ENCODE measurements at places on chromosomes 6 and 20. TPM values are rescaled to one million over a fixed set of nuclear protein-coding genes. Genes with fewer than 3 reads are reported as not detected.
A peak's percentile ranks its signal among the peaks of the same experiment; 100 is the strongest.

DNA sequence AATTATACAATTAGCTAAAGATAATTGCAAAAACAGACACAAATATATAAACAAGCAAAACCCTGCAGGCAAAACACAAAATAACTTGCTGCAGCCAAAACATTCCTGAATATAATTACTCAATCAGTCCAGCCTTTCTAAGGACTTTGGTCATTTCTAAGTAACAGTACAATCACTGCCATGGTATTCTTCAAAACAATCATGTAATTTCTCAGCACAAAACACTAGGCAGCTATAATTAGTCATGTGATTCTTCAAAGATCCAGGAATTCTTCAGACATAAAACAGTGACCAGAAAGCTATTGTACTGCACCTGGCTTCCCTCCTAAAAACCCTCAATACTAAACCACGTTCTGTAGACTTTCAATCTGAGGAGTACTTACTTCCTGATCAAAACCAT, 881.1 kb downstream of the EPHA7 start:
- no peaks in the 10 kb centered on the region for H3K4me1 ChIP-seq
- H3K4me3 ChIP-seq: no peak overlapping the region
- no peak for DNase-seq

GRCh38 chr6:26103141-26103769, 16.0 kb downstream of the HFE start:
- H3K36me3 ChIP-seq: no peaks in the 10 kb centered on the region
- no peak overlapping the region for H3K27ac ChIP-seq
- H3K4me1 ChIP-seq: peaks cover 15% of the 10 kb centered on the region
- H3K4me3 ChIP-seq: peak overlapping the region; percentile 58

DNA sequence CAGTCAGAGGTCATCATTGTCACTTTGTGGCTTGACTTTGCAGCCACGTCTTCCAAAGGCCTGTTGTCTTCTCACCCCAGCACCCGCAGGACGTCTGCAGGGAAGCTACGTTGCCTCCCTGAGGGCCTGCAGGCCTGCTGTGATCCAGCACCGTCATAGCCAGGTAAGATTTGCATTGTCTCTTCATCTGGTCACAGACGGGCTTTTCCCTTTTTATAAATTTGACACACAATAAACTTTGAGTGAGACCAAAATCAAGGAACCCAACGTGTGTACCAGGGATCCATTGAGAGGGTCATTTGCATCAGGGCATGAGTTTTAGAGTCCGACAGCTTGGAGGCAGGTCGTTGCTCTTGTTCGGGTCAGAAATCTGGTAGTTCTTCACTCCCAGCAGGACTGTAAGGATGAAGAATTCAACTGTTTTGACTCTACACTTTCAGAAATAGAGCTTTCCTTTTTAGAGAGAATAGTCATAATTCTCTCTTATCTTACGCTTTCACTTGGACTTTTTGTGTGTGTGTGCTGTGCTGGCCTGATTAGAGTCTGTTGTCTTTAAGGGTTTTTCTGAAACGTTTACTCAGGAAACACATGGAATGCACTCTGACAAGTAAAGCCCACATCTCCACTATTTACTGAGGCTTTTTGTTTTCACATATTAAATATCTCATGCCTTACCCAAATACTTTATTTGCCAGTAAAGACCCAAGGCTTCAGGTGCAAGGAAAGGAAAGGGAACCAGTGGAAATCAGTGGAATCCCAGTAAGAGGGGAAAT, 177.2 kb upstream of the TAB2 start:
- no peak for DNase-seq
- H3K4me1 ChIP-seq: no peaks in the 10 kb centered on the region
- H3K27me3 ChIP-seq: no peaks in the 10 kb centered on the region
- no peak overlapping the region for H3K27ac ChIP-seq
- no peaks in the 10 kb centered on the region for H3K36me3 ChIP-seq

GRCh38 chr6:43325876-43326275, 17.2 kb upstream of the CRIP3 start:
- peaks cover 5% of the 10 kb centered on the region for H3K36me3 ChIP-seq
- no peak for DNase-seq
- H3K4me3 ChIP-seq: no peak overlapping the region
- H3K27me3 ChIP-seq: no peaks in the 10 kb centered on the region
- no peak overlapping the region for H3K27ac ChIP-seq

DNA sequence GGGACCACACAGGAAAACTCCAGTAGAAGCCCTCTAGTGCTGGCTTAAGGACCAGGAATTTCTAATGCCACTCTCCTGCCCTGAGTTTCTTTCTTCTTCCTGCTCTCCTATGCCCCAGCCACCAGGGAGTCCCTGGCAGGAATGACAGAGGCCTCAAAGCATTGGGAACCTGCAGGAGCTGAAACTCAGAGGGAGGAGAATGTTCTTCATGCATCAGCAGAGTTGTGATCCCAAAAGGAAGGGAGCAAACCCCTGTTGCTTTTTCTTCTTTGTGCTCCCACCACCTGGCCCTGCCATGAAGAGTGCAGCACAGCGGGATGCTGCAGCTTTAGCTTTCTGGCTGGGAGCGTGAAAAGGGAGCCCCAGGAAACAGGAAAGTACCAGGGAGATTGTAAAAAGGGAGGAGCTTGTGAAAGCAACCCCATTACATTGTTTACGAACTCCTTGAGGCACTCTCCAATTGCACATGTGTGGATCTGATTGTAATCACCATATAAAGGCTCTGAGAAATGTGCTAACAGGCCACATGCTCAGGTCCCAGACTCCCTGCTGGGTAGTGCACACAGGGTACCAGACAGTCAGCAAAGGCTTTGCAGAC, 34.7 kb upstream of the FKBP1A start:
- no peak for DNase-seq
- no peaks in the 10 kb centered on the region for H3K27me3 ChIP-seq
- H3K27ac ChIP-seq: no peak overlapping the region
- no peak overlapping the region for H3K4me3 ChIP-seq
- H3K4me1 ChIP-seq: no peaks in the 10 kb centered on the region

DNA sequence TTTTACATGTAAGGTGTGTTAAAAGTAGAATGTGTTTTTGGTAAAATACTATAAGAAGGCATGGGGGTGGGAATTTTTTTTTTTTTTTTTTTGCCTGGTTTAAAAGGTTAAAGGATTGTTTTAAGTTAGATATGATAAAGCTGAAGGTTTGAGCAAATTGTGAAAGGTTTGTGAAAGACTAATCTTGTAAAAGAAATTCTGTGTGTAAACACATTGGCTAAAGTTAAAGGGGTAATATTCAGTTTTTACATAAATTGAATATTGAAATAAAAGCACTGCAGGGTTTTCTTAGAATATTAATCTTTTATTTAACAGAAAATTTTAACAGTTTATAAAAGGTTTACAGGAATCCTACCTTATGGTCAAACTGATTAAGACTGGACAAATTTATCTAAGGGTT, 105.7 kb downstream of the DTNBP1 start:
- H3K36me3 ChIP-seq: no peaks in the 10 kb centered on the region
- H3K27me3 ChIP-seq: no peaks in the 10 kb centered on the region
- DNase-seq: no peak
- H3K4me1 ChIP-seq: no peaks in the 10 kb centered on the region

DNA sequence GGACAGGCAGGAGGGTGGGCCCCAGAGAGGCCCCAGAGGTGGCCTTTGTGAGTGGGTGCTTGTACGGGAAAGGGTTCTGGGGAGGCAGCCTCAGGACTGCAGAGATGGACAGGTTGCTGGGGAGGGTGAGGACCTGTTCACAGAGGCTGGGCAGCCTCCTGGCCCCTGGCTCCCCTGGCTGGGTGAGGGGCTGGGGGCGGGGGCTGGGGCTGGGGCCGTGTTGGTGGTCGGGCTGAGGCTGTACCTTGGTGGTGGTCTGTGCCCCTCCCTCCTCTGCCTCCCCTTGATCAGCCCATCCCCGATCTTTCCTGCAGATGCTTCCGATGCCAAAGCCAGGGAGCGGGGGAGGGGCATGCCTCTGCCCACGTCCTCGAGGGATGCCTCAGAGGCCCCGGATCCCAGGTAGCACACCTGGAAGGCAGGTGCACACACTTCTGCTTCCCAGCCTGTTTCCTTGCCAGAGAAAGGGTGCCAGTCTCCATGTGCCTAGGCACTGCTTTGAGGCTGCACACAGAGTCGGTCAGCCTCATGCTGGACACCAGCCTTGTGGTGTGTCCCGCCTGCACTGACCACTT, 4.8 kb downstream of the TCEA2 start:
- H3K27ac ChIP-seq: peak overlapping the region; percentile 100
- no peak for DNase-seq
- 0 out of 2 replicates have a peak, but pooled peaks cover 6% of the 10 kb centered on the region for H3K36me3 ChIP-seq
- H3K4me1 ChIP-seq: peaks cover 91% of the 10 kb centered on the region

DNA sequence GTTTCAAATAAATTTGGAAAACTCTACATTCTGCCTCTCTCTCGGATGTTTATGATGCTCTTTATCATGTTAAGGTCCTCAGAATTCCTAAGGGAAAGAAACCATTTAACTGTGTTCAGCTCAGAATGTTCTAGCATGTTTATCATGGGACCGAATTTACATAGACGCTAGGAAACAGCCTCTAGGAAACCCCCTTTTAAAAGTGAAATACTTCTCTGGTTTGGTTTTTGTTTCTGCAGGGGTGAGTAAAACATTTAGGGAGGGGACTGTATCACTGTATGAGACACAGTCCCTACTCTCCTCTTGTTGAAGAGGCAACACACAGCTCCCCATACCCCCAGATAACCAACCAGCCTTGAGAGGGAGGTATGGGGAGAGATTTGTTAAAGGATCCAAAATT, 267.6 kb upstream of the SUPT3H start:
- H3K27me3 ChIP-seq: no peaks in the 10 kb centered on the region
- no peaks in the 10 kb centered on the region for H3K4me1 ChIP-seq
- no peak for DNase-seq
- H3K36me3 ChIP-seq: no peaks in the 10 kb centered on the region
- H3K4me3 ChIP-seq: no peak overlapping the region

DNA sequence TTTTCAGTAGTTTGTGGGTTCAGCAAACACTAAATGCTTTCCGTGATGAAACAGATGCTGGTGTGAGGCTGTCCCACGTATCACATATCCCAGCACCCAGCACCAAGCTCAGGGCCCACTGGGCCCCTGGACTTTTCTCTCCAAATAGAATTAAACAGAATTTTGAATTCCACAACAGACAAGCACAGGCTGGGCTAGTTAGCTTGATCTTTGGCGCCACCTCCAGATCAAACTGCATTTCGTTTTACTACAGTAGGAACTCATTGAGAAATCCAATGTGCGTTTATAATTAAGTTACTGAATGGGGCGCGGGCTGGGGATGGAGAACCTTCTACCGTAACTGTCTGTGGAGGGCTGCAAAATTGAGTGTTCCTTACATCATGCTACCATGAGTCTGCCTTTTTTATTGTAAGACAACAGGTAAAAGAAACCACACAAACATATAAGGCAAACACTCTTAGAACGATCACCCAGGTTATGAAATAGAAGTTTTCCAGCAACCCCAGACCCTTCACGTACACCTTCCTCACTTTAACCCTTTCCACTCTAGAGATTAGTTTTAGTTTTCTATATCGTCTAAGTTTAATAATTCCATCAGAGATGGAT, 107.8 kb downstream of the ZFP64 start:
- H3K27ac ChIP-seq: no peak overlapping the region
- H3K4me3 ChIP-seq: no peak overlapping the region
- no peaks in the 10 kb centered on the region for H3K27me3 ChIP-seq
- no peaks in the 10 kb centered on the region for H3K4me1 ChIP-seq
- H3K36me3 ChIP-seq: peaks cover 14% of the 10 kb centered on the region

- no peaks in the 10 kb centered on the region for H3K4me1 ChIP-seq
- no peak for DNase-seq
- H3K27ac ChIP-seq: no peak overlapping the region
- no peaks in the 10 kb centered on the region for H3K27me3 ChIP-seq
These were observed 210.7 kb downstream of the CDH26 start for GRCh38 chr20:60168963-60169362.

GRCh38 chr20:32763202-32764004, 1.2 kb downstream of the DNMT3B start:
- DNase-seq: no peak
- H3K36me3 ChIP-seq: no peaks in the 10 kb centered on the region
- H3K27me3 ChIP-seq: 0 out of 2 replicates have a peak, but pooled peaks cover 2% of the 10 kb centered on the region
- peaks cover 13% of the 10 kb centered on the region for H3K4me1 ChIP-seq
- peak overlapping the region; percentile 68 for H3K4me3 ChIP-seq

- peaks cover 11% of the 10 kb centered on the region for H3K4me1 ChIP-seq
- H3K27ac ChIP-seq: no peak overlapping the region
- no peak overlapping the region for H3K4me3 ChIP-seq
These were observed 75.5 kb downstream of the GPR6 start for GRCh38 chr6:110053395-110054240.

GRCh38 chr6:107102414-107102805, 12.9 kb downstream of the BEND3 start:
- peak overlapping the region; percentile 71 for H3K27ac ChIP-seq
- no peaks in the 10 kb centered on the region for H3K27me3 ChIP-seq
- no peak for DNase-seq
- no peaks in the 10 kb centered on the region for H3K36me3 ChIP-seq

DNA sequence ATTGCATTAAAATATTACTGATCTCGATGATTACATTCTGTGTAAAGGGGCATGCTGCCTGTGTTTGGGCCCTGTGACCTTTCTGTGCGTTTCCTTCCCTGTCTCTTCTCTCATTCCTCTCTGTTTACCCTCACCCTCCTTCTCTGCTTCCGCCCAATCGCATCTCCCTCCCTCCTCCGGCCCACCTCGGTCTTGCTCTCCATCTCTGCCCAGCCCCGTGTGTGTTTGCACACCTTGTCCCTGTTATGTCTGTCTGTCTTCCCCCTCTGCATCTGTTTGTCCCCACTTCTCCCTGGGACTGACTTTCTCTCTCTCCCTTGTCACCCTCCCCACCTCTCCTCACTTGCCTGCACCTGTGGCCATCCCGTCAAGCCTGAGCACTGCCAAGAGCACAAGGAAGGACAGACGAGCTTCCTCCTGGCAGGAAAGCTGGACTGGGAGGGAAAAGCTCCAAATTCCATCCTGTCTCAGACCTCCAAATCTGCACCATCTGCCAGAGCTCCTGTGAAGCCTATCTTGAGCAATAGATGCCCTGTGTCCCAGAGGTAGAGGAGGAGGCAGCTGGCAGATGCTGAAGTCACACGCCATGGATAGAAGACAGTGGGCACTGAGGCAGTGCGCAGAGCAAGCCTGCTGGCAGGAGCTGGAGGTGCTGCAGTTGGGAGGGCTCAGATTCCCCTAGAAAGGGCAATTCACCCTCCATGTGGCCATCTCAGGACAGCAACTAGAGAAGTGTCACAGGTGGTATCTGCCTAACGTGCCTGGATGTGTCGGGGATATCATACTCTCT, 172.3 kb downstream of the PTPRT start:
- peaks cover 86% of the 10 kb centered on the region for H3K4me1 ChIP-seq
- H3K36me3 ChIP-seq: no peaks in the 10 kb centered on the region
- peak overlapping the region; percentile 100 for H3K27ac ChIP-seq

DNA sequence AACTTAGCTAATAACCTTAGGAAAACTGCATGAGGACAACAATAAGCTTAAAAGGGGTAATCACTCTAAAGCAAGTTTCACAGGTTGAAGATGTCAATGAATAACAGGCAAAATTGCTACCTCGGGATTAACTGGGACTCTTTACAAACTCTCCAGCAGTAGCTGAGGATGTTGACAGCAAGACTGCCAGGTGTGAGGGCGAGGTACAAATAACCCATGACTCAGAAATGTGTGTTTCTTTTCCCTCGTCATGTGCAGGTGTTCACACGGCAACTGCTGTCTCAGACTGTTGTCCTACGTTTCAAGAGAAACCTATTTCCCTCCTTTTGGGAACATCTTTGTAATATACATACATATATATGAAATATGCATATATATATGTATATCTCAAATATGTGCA, 15.9 kb downstream of the BCAS1 start:
- no peaks in the 10 kb centered on the region for H3K4me1 ChIP-seq
- no peaks in the 10 kb centered on the region for H3K27me3 ChIP-seq
- no peaks in the 10 kb centered on the region for H3K36me3 ChIP-seq
- no peak overlapping the region for H3K27ac ChIP-seq

The PTCRA gene
- total RNA-seq: not detected

The GHRH gene
- total RNA-seq: not detected

The EYS gene
- not detected for total RNA-seq

The RNF114 gene
- total RNA-seq: 38.1 TPM

The MAN1A1 gene
- 0.48 TPM for total RNA-seq
